ENCODE measurements at places on chromosomes 1 and 21.

DNA sequence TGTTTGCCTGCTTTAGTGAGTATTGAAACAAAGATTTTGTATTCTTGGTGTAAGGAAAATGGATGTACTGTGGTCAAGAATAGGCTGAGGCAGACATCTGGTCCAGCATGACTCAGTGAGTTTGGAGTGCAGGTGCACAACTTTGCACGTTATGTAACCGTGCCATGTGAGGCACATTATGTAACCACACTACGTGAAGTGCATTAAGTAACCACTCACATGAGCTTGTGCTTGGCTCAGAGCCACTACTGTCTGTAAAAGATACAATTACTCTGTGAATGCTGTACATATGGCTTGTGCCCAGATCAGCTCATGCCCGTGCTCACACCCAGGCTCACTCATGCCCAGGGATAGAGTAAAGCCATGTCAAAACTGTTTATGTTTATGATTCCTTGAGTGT is 216.8 kb downstream of the CTH start:
- no peak for DNase-seq

- DNase-seq: no peak
Measured at GRCh38 chr1:68213843-68214242, 18.5 kb downstream of the WLS start.

- no peak for DNase-seq
Measured at GRCh38 chr1:155010211-155010918, 7.8 kb downstream of the ZBTB7B start.

GRCh38 chr1:176605176-176605575 is 142.2 kb downstream of the PAPPA2 start:
- DNase-seq: no peak

GRCh38 chr1:224517171-224517570 is 82.6 kb upstream of the WDR26 start:
- no peak for DNase-seq

GRCh38 chr1:208112401-208112800 is 131.8 kb downstream of the PLXNA2 start:
- no peak for DNase-seq

GRCh38 chr1:29508458-29509107 is 272.3 kb downstream of the PTPRU start:
- no peak for DNase-seq

- no peak for DNase-seq
Measured at GRCh38 chr1:190688096-190688495, 210.4 kb upstream of the BRINP3 start.

DNA sequence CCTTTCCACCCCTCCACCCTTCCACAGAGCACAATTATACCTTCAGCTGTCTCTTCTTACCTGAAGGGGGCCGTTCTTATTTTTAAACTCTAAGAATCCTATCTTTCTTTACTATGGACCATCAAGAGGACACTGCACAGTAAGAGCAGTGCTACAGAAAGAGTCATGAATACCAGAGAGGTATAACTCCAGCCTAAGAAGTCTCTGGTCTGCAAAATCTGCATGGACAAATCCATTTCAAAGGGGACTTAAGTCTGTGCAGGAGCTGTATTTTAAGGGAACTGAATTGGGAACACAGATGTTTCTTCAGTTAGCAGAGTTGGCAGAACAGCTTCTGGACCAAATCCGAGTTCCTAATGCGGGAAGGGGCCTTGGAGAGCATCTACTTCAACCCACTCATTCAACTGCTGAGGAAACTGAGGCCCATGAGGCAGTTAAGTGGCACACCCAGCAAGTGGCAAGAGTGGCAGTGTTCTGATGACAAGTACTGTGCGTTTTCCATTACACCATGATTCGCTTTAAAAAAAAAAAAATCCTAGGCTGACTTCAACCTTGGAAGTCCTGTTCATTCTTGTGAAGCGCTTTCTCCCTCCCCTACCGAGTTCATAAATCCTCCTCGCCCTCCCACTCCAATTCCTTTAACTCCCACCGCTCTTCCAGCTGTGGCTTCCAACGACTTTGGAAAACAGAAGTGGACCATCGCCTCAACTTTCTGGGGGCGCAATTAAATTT is 1.8 kb downstream of the PLPP3 start:
- peak; percentile 48 for DNase-seq

DNA sequence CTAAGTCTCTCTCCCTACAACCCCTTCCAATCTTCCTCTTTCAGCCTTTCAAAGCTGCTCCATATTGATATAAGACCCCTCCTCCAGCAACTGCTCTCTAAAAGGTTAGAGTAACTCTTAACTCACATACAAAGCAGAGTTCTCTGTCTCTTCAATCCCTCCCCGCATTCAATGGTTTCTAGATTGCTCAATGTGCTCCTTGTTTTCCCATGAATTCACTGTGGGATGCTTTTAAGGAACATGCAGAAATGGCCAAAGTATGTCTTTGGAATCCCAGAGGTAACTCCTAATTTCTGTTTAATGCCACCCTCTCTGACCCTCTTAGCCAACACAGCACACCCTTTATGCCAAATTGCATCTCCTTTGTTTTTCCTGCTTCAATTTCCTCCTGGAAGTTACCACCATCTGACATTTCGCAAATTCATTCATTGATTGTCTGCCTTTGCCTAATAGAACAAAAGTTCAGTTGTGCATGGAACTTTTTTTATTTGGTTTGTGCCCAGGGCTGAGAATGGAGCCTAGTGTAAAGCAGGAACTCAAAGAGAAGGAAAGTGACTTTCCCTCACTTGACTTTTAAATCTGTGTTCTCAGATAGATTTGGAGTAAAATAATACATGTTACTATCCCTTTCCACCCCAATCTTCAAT is 172.7 kb upstream of the C8B start:
- no peak for DNase-seq

- DNase-seq: no peak
Measured at GRCh38 chr1:183444243-183444642, 26.1 kb upstream of the NMNAT2 start.

DNA sequence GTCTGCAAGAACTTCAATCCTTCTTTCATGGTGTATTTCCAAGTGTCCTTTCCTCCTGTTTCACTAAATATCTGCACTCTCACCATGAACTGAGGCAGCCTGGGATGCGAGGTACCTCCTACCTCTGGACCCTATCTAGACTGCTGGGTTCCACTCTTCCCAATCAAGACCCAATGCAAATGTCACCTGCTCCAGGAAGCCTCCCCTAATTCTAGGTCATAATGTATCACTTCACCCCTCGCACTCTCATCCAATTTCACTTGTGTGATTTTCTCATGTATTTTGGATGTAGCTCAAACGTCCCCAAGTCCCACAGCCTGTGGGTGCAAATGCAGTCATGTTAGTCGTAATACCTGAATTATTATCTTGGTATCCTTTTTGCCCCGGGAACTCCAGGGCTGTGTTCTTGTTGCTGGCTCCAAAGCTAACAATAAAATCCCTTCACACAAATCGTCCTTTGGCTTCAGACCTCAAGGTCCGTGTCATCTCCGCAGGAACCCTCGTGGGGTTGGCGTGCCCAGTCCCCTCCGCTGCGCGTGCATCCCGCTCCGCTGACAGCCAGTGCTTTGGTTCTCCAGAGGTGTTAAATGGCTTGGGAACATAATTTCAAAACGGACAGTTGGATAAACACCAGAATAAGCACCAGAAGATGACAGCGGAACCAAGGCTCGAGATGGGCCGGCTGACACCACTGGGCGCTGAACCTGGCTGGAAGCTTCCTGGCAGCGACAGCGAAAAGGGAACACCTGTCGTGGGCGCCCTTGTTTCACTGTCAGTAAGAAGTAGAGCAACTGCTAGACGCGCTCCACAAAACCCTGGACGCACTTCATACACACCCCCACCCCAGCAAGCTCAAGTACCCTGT is 1.0 kb upstream of the BACH1 start:
- DNase-seq: no peak

DNA sequence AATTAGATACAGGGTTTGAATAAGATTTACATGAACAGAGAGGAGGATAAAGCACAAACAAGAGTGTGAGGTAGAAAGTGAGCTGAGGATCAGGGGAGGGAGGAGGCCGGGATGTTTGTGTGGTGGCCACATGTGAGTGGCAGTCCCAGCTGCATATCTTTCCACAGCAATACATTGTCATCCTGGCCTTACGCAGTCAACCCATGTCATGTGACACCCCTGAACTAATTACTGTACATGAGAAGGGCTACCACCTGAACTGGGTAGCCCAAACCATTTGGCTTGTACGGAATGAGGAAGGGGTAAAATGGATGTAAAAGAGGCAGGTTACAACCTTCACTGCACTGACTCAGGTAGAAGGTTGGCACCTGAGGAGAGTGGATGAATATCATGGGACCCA is 4.2 kb downstream of the SLAMF7 start:
- DNase-seq: no peak

DNA sequence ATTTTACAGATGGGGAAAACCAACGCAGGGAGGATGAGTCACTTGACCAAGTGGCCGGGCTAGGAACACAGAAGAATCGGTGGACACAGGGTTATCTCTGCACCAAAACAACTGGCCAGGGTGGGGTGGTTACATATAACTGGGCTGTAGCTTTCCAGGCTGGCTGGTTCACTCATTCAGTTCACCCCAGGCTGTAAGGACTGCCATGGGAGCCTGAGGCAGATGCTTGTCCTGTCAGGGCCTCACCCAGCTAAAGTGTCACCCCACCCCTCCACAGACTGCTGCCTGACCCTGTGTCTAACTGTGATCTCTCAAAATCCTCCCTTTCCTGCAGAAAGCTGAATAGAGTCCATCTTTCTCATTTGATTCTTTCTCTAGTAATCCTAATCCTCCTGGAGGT is 387.3 kb downstream of the RYR2 start:
- no peak for DNase-seq

- DNase-seq: no peak
Measured at GRCh38 chr1:10561955-10562354, 87.2 kb downstream of the PEX14 start.

- peak; percentile 65 for DNase-seq
Measured at GRCh38 chr1:55384637-55385036, 169.5 kb upstream of the USP24 start.

- no peak for DNase-seq
Measured at GRCh38 chr1:8294170-8294697, 23.7 kb upstream of the SLC45A1 start.

GRCh38 chr1:199163267-199163666 is 524.4 kb downstream of the PTPRC start:
- no peak for DNase-seq

DNA sequence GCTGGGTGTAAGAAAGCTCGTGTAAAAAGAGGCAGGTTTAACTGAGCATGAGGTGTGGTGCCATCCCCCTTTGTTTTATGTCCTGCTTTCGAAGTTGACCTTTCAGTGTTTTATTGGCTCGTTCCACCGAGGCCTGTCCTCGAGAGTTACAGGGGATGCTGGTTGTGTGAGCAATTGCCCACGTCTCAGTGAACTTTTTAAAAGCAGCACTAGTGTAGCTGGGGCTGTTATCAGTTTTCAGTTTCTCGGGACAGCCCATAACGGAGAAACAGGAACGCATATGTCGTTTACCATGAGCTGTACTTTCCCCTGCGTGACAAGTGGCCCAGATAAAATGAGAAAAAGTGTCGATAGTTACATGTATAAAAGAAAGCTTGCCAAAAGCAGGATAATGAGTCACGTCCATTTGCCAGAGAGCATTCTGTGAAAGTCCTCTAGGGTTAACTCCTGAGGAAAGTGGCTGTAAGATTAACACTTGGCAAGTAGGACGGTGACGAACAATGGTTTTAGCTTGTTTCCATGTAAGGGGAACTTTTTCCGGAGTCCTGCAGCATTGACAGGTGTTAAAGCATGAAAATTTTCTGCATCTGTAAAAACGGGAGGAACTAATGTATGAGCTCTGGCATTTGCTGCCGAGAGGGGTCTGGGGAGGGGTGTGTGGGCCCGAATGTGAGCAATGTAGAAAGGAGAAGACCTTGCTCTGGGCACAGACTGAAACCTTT is 7.8 kb upstream of the LRRC47 start:
- DNase-seq: no peak

- DNase-seq: no peak
Measured at GRCh38 chr1:164895026-164895912, 336.3 kb downstream of the PBX1 start.

DNA sequence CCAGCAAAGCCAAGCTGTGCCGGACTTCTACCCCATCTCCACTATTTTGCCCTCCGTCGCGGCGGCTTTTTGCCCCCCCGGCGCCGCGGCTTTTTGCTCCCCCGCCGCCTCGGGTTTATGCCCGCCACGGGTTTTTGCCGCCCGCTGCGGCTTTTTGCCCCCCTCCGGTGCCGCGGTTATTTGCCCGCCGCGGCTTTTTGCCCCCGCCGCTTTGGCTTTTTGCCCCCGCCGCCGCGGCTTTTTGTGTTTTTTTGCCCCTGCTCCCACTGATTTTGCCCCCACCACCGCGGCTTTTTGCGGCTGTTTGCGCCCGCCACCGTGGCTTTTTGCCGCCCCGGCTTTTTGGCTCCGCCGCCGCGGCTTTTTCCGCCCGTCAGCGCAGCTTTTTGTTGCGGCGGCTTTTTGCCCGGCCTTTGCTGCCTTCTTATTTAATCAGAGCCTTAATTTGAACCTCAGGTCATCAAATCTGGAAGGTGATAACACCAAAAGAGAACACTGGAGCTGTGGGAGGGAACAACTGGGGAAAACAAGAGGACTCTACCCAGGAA is 106.0 kb downstream of the TPTE start:
- no peak for DNase-seq

- DNase-seq: no peak
Measured at GRCh38 chr1:101261623-101262022, 24.8 kb downstream of the S1PR1 start.

DNA sequence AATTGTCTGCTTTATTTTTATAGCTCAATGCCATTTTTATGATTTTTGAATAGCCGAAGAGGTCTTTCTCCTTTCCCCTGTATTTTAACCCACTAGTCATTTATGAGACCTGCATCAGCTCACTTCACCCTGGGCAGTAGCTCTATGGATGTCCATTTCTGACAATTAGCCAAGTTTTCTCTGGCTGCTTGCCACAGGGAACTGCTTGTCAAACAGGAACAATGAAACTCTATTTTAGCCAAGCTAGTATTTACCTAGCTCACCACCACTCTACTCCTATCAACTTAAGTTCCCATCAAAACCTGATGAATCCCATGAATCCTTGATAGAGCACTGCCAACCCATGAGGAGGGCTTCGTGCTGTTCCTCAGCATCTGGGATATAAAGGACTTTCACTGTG is 406.7 kb downstream of the RWDD3 start:
- DNase-seq: peak; percentile 91

DNA sequence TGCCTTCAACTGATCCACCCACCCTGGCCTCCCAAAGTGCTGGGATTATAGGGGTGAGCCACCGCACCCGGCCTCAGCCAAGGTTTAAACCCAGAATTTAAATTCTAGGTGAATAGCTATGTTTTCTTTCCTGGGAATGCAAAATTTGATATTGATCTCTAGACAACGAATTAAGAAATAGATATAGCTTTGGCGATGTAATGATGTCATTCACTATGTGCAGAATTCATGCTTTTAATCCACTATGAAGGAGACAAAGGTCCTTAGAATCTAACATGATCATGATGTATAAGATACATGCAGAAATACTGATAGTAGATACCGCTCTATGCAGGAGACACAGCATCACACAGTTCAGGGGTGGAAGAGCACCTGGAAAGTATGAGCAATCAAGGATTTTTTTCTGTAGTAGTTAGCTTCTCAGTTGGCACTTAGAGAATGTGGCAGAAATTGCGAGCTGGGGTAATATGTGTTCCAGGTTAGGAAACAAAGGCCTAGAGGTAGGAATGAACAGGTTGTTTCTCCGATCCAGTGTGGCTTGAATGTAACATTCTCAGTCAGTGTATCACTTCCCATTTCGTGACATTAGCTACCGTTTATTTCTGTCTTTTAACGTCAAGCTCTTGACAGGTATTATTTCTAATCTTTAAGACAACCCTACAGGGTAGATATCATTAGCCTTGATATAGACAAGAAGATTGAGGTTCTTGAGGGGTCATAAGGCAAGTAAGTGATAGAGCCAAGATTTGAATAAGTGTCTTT is 3.0 kb upstream of the CEP350 start:
- no peak for DNase-seq

GRCh38 chr21:31874812-31875212 is 2.0 kb downstream of the HUNK start:
- no peak for DNase-seq
